ENCODE measurements at places on chromosomes 6 and 20.

GRCh38 chr6:46262928-46263706 is 92.3 kb upstream of the ENPP5 start:
- DNase-seq, result no peak

DNA sequence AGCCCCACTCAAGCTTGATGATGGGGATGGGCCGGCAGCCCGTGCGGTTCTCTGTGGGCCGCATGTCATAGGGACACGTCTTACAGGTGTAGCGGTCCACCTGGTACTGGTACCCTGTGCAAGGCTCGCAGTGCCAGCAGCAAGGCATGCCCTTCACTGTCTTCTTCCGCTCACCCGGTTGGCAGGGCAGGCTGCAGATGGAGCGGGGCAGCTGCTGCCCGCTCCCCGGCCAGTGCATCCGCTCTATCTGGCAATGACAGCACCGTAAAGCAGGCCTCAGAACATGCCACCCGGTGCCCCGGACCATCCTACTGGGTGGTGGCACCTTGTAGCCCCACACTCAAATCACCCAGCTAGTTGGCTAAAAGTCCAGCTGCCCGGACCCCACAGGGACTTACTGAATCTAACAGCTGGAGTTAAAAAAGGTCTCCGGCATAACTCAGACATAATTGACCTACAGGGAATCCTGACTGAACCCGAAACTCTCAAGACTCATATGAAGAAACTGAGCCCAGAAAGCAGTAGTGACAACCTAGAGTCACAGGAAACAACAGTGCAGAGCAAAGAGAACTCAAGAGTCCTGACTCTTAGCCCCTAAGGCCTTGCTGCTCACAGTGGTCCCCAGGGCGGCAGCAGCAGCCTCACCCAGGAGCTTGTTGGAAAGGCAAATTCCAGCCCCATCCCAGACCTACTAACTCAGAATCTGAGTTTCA is 109.4 kb downstream of the GRM4 start:
- DNase-seq, result no peak

- DNase-seq, result peak; percentile 80
Measured at GRCh38 chr6:80163754-80164187, 57.3 kb downstream of the BCKDHB start.

- no peak for DNase-seq
Measured at GRCh38 chr20:36126836-36127527, 27.6 kb upstream of the EPB41L1 start.

DNA sequence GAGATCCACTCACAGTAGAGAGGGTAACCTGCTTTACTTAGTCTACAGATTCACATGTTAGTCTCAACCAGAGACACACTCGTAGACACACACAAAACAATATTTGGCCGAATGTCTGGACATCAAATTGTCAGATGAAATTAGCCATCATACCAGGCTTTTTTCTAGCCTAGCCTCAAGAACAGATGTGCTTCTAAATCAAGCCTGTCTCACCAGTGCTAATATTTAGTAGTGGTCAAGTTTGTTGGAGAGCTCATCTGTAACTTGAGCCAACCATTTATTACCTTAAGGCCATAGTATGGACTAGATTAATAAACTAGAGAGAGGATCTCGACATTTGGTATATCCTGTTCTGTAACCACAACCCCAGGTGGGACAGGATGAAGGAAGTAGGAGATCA is 1118.8 kb upstream of the MAP3K7 start:
- DNase-seq, result no peak

DNA sequence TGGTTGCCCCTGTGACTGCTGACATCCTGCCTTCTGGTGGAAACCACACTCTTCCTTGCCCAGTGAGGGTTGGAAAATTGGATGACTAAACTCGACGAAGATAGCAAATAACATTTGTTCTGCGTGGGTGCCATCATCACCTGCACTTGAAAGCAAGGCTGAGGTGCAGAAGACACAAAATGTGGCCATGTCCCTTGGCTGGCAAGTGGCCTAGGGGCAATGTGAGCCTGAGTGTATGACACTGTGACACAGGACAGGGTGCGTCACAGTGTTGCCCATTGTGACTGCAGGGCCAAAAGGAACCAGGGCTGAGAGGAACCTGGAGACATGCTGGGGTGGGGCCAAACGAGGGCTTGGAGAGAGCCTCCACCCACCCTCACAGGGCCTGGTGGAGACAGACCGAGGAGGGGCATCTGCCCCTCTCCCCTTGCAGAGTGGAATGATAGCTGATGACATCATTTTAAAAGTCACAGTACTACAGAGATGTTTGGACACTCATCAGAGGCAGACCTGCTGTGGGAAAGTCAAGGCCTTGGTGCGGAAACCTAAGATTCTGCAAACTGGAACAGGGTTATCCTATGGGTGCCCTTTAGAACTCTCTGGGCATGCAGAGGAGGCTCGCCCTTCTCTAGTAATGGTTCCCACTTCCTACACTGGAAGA is 12.8 kb upstream of the HLA-F start:
- no peak for DNase-seq

DNA sequence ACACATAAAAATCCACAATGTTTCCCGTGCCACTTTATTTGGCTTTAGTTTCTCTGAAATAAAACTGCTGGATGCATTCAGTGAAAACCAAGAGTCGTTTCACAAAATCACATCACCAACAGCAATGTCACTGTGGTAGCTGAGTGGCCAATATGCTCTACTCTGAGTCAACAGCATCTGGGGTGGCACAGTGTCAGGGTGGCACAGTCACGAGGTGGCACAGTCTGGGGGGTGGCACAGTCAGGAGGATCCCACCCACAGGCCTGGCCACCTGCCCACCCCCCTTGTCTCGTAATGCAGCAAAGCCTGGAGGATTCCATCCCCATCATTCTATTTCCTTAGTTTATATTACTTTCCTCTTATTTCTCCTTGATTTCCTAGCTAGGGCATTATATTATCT is 87.0 kb downstream of the ANKRD60 start:
- no peak for DNase-seq

DNA sequence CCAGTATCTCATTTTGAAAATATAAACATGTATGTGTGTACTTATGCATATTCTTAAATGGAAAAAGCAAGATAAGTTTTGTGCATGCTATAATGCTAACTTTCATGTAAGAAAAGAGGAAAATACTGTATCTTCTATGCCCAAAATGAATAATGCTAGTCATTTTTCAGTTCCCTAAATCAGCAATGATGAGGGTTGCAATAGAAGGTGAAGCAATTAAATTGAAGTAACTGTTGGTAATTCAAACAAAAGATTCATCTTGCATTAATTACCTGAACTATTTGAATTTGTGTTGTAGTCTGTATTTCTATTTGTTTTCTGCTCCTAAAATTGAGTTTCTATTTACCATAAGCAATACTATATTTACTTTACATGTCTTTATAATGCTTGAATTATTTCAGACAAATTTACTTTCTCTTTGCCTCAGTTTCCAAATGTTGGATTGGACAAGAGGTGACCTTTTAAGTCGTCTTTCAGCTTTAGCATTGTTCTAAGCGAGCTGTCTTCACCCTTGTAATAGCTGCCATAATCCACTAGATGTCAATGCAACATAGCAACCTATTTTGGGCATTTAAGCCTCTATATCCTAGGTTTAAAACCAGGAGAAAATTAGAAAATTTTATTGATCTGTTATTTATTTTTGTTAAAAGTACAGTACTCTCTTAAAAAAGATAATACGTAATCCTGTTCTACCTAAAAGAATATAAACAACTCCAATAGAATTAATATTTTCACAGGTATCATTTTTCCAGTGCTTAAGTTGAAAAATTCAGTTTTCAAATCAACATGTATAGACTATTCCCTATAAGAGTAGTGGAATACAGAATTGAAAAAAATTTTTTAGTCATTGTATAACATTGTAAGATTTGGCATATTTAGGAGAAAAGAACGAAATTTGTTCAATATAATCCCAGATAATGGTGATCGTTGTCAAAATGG is 52.3 kb upstream of the IFNGR1 start:
- no peak for DNase-seq

GRCh38 chr6:121434037-121434770 is 1.2 kb upstream of the GJA1 start:
- no peak for DNase-seq

- no peak for DNase-seq
Measured at GRCh38 chr6:34358389-34358905, 34.0 kb downstream of the NUDT3 start.

DNA sequence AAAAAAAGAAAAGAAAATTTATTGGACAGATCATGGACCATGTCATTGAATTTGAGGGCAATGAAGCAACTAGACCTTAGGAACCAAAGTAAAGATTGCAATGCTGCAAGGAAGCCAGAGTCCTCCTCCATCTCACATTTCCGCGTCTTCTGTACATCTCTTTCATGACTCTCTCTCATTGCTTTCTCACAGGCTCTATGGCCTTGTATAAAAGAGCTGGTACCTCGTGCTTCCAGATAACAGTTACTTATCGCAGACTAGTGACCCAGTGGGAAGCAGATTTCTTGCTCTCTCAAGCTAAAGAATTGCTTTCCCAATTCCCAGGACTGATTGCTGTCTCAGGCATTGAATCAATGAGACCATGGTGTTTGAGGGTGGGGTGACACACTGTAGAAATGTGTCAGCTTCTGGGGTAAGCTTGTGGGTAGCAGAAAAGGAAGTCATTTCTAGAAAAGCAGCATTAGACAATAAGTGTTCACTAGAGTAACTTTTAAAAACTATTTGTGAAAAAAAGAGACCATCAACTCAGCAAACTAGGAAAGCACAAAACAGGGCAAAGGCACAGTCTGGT is 635.3 kb downstream of the UTRN start:
- DNase-seq, result no peak

GRCh38 chr6:110674096-110674495 is 141.2 kb downstream of the CDK19 start:
- DNase-seq, result no peak

- DNase-seq, result no peak
Measured at GRCh38 chr6:46954837-46955451, 33.2 kb upstream of the ADGRF5 start.

DNA sequence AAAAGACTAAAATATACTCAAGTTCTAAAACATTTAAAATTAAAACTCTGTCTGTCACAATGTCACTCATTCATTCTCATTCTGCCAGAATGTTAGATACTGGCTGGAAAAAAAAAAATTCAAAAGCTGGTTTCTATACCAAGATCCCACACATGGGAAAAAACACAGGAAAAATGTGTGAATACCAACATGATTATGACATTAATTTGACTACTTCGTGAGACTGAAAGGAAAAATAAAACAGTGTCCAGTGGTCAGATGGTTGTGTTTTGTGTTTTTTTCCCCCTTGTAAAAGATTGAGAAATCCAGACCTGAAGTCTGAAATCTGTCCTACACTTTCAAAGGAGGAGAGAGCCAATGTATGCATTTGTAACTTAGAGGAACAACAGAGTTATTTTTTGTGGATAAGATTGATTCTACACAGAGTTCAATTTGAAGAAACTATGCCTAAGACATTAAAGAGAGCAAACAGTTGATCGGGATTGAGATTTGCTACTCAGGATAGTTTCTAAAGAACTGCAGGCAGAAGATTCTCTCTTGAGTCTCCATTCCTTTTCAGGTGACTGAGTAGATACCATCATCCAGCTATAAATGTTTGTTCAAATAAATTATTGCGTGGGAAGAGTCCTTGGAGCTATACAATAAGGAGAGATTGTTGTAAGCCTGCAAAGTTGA is 39.2 kb upstream of the TXLNB start:
- no peak for DNase-seq

DNA sequence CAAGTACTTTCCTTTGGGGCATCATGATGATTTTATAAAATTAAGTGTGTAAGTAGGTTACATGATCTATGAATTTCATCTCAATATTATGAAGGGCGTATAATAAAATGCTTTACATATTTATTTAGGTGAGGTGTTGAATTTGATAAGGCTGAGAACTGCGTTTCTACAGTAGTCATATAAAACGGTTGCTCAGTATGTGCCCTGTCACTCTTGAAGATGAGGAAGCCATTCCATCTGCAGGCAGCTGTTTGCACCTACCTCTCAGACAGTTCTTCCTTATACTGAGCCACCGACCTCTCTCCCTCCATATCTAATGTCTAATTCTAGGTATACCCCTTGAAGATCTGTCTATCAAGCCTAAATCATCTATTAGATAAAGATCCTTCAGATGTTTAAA is 16.1 kb downstream of the NCOA7 start:
- DNase-seq, result no peak
